NCI-H2171 (cell line): ENCODE measurements at places on chromosomes 3 and 15.

- DNase-seq, result no peak
Observed at GRCh38 chr3:114175204-114175987, 3.5 kb downstream of the DRD3 start.

GRCh38 chr3:155581579-155581978, 163.3 kb downstream of the PLCH1 start:
- DNase-seq, result no peak

DNA sequence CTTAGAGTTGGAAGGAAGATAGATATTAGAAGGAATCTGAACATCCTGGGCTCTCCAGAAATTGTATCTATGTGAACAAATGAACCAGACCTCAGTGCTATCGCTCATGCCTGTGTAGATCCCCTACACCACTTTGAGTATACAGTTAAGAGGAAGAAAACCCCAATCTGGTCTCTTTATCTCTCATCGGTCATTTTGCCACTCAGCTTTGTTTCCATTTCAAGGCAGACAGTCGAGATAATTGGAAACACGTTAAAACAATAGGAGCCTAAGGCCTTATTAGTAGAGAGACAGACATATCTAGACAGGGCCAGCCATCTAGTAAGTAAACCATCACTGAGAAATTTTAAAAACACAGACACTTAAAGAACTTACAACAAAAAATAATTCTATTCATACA, 101.6 kb downstream of the MYLK start:
- no peak for DNase-seq

GRCh38 chr3:25037049-25037547, 391.0 kb upstream of the RARB start:
- DNase-seq, result no peak

DNA sequence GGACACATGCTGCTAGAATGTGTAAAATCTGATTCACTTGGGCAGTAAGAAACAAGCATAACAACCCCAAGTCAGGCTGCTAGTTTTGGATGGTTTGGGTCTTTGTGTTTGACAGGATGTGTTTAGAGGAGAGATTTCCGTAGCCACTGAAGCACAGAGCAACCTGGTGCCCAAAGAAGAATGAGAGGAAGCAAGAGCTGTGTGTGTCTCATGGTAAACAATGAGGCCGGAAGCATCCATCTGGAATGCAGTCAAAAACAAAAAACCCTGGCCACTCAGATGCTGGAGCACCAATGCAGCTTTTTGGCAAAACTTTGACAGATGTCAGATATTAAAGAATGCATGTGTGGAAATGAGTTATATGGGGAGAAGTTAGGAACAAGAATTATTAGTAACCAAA, 39.4 kb upstream of the SNRK start:
- no peak for DNase-seq

- no peak for DNase-seq
Observed at GRCh38 chr15:74396146-74396438, 28.6 kb upstream of the CYP11A1 start.

DNA sequence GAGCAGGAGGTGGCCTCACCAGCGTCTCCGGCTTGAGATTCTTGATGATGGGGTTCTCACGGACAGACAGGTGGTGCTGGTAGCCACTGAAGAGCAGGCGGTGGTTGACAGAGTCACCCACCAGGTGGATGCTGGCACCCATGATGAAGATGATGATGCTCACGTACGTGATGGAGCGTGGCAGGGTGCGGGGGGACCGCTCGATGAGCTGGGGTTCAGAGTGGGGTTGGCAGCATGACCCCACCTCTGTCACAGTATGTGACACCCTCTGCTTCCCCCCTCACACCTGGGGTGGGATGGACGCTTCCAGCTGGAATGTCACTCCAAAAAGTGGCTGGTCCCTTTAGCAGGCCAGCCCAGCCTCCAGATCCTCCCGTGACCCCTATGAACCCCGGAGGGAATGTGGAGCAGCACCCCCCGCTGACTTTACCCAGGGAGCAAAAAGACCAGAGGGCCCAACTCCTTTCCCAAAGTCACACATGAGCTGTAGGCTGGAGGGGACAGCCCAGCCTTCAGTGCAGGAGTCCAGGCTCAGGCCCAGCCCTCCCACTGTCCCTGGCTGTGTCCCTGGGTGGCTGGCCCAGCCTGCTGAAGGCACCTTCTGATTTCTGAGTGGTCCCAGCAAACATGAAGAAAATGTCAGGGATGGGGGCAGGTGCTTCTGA, 6.7 kb upstream of the CALML4 start:
- DNase-seq, result no peak

DNA sequence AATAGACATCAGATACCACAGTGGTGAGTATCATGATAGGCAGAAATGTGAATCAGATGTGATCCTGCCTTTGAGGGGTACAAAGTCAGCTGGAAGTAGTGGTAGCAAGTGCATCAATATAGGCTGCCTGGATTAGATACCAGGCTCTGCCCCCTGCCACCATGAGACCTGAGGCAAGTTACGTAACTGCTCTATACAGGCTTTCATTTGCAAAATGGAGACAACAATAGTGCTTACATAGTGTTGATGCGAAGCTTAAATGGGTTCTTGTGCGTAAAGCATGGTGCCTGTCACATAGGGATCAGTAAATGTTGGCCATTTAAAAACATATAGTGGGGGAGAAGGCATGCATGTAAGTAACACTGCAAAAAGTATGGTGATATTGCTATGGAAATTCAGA, 158.0 kb downstream of the RYR3 start:
- no peak for DNase-seq

DNA sequence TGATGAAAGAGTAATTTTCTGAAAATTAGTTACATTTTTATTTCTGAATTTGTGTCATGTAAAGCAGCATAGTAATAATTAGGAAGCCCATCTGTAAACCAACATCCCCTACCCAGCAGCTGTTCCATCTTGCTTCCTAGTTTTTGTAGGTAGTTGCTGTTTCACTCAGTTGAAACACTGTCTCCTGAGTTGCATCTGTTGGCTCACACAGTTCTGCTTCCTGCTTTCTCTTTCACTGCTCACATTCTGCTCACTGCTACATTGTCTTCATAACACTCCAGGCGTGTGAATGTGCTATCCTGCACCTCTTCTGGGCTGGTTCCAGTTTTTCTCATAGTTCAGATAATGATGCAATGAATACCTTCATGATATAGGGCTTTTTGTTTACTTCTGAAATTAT, 123.4 kb downstream of the EPHB1 start:
- no peak for DNase-seq

- no peak for DNase-seq
Observed at GRCh38 chr3:166307756-166308350, 470.6 kb upstream of the BCHE start.

GRCh38 chr3:52153389-52154096, 680 bp downstream of the POC1A start:
- DNase-seq, result peak; percentile 34

- no peak for DNase-seq
Observed at GRCh38 chr15:37038716-37039106, 61.6 kb downstream of the MEIS2 start.

GRCh38 chr3:188174317-188175044, 20.5 kb downstream of the LPP start:
- peak; percentile 12 for DNase-seq

- DNase-seq, result no peak
Observed at GRCh38 chr3:56914646-56915045, 112.9 kb upstream of the ARHGEF3 start.

DNA sequence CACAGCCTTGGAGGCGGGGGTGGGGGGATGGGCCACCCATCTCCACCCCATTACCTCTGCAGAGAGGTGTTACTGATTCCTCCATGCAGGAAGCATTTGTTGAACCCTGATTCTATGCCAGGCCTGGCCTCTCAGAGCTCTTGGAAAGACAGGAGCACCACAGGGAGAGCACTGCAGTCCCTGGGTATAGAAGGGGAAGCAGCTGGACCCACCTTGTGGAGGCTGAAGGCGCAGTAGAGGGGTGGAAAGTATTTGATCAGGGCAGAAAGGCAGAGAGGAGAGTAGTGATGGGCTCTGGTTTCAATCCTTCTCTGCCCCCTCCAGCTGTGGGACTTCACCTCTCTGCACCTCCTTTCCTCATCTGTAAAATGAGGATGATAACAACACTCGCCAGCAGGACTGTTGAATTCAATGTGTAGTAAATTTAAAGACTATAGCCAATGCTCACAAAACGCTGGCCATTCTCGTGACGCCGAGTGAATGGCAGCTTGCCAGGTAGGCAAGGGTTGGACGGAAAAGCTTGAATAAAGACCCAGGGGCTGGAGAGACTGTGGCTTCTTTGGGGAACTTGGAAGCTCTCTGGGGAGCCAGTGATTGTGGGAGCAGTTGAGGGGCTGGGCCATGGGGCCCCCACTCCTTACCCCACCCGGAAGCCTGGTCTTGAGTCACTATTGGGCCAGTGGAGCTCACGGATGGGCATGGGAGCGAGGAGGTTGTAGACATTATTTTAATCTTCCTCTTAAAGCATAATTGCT, 8.0 kb upstream of the CCDC33 start:
- DNase-seq, result no peak

GRCh38 chr3:16325850-16326249, 60.8 kb downstream of the OXNAD1 start:
- no peak for DNase-seq

GRCh38 chr3:144662729-144663128, 691.1 kb downstream of the DIPK2A start:
- no peak for DNase-seq

GRCh38 chr3:82676356-82677026, 915.0 kb upstream of the GBE1 start:
- no peak for DNase-seq

- no peak for DNase-seq
Observed at GRCh38 chr15:67882487-67883233, 42.8 kb upstream of the RNU6-1 start.

GRCh38 chr3:101195951-101196713, 124.2 kb downstream of the IMPG2 start:
- peak; percentile 1 for DNase-seq

- DNase-seq, result no peak
Observed at GRCh38 chr15:96325541-96326327, 4.8 kb upstream of the NR2F2 start.

DNA sequence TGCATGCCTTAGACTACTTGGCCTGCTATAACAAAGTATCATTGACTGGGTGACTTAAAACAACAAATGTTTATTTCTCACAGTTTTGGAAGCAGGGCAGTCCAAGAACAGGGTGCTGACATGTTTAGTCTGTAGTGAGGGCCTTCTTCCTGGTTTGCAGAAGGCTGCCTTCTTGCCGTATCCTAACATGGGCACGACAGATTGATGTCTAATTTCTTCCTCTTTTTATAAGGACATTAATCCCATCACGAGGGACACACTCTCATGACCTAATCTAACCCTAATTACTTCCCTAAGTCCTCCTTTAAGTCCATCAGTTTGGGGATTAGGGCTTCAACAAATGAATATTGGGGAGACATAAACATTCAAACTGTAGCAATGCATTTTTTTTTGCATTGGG, 10.9 kb upstream of the GOLGA8B start:
- DNase-seq, result no peak

DNA sequence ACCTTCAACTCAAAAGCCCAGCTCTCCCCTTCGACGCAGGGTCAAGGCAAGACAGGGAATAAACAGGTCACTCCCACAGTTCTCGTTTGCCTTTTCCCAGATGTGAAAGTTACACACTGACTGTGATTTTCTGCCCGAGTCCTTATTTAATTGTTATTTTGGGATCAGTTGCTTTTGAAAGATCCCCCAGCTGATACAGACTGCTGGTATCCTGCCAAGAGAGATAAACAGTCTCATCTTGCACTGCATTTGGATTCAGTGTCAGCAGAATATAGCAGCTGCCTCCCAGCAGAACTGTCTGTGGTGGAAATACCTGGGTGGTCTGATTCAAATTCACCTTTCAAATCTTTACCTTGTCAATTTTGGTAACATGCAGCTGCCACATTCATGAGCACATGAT, 56.0 kb upstream of the FAM3D start:
- peak; percentile 46 for DNase-seq
